Suprapubic skin (tissue), 4 donors: ENCODE measurements at places on chromosomes 6 and 20.
A peak's percentile ranks its signal among the peaks of the same experiment; 100 is the strongest.

DNA sequence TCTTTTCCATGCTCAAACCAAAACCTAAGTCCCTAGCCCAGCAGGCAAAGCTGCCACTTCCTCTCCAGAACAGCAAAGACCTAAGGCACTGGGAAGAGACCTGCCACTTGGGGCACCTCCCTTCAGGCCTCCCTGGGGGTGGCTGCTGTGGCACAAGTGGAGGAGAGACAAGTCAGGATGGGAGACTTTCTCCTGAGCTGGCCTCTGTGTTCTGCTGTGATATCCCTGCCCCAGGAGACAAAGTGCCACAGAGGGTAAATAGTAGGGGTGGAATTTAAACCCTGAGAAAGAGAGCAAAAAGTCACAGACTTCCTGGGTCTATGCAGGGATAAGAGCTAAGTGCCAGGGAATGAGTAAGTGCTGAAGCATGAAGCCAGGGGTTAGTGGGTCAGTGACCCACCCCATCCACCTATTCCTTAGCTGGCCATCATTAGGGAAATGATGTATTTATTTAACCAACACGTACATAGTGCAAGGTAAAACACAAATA lies 84.2 kb downstream of the MRPL14 start:
- no peak overlapping the region for H3K27ac ChIP-seq
- H3K36me3 ChIP-seq, result no peaks in the 10 kb centered on the region
- peak; percentile 52 for DNase-seq
- no peaks in the 10 kb centered on the region for H3K27me3 ChIP-seq
- no peak overlapping the region for H3K4me3 ChIP-seq

DNA sequence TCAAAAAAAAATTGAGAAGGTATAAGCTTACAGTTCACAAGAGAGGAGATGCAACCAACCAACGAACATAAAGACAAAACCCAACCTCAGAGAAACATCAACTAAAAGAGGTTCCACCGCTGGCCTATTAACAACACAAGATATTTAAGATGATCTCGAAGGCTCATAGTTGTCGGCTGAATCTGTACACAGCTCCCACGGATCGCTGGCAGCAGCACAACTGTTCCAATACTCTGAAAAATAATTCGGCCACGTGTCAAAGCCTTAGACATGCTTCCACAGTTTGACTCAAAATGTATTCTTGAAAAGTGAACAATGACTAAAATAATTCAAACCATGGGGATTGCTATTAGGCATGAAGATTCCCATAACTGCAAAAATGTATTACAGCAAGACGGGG lies 13.7 kb downstream of the EXOC2 start:
- DNase-seq, result no peak
- H3K4me3 ChIP-seq, result no peak overlapping the region
- no peaks in the 10 kb centered on the region for H3K27me3 ChIP-seq
- peaks cover 5% of the 10 kb centered on the region for H3K4me1 ChIP-seq
- H3K36me3 ChIP-seq, result no peaks in the 10 kb centered on the region

DNA sequence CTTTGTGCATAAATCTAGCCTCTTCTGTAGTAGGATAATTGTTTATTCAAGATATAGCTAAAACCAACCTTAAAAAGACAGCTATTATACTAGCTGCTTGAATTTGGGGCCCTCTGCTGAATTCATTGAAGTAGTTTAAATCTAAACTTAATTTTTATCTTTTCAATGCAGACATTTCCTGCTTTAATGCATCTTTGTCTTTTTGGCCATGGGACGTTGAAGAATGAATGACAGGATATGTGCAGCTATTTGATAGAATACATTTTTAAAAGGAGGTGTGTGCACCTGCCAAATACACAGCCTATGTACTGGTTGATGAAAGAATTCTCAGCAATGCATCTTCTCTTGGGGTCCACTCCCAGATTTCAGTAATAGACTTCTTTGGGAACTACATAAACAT lies 524.9 kb downstream of the PHF3 start:
- no peak overlapping the region for H3K27ac ChIP-seq
- H3K36me3 ChIP-seq, result no peaks in the 10 kb centered on the region
- no peak overlapping the region for H3K4me3 ChIP-seq
- no peaks in the 10 kb centered on the region for H3K27me3 ChIP-seq
- no peak for DNase-seq

DNA sequence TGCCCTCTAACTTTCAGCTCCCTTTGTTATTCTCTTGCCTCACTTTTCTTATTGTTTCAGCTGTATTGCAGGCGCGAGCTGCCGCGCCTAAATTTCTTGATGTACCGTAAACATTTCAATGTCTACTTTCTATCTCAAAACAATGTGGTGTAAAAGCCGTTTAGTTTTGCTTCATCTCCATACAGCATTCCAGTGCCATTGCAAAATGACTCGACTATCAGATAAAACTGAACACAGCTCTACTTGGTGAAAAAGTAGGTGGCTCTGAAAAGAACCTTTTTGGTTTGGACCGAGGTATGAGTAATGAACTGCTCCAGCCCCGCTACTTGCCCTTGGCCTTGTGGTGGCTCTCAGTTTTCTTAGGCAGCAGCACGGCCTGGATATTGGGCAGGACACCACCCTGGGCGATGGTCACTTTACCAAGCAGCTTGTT lies 74.6 kb downstream of the OR2B2 start:
- H3K27me3 ChIP-seq, result no peaks in the 10 kb centered on the region
- no peak for DNase-seq
- H3K36me3 ChIP-seq, result no peaks in the 10 kb centered on the region
- peaks cover 36% of the 10 kb centered on the region for H3K4me1 ChIP-seq
- H3K4me3 ChIP-seq, result peak overlapping the region; percentile 76
- H3K27ac ChIP-seq, result peak overlapping the region; percentile 94

- H3K27ac ChIP-seq, result no peak overlapping the region
- no peaks in the 10 kb centered on the region for H3K27me3 ChIP-seq
- no peak overlapping the region for H3K4me3 ChIP-seq
- no peaks in the 10 kb centered on the region for H3K36me3 ChIP-seq
Observed at GRCh38 chr6:133394630-133395029, 153.5 kb downstream of the EYA4 start.

- H3K27me3 ChIP-seq, result no peaks in the 10 kb centered on the region
Observed at GRCh38 chr6:9943986-9944385, 470.9 kb downstream of the TFAP2A start.

DNA sequence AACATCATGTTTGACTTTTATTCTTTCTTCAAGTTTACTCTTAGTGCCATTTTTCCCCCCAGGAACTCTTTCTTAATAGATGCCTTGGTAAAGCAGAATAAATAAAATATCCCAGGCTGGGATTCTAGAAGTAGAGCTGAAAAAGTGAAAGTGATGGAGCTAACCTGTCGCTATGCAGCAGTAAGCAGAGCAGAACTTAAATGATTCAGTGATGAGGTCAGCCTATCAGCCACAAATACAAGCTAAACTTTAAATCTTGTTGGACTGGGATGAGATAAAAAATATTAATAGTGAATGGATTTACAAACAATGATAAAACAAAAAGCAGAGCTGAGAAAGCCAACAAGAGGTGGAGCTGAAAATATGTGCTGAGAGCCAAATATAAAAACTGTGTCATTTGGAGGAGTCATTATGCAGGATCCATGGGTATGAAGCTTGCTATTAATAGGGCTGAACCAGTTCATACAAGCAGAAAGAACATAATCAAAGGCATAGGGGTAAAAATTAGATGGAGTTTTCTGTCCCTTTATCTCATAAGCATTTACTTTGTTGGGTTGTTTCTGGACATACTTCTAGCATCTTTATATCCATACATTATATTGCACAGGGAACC lies 877.8 kb downstream of the EPHA7 start:
- H3K36me3 ChIP-seq, result no peaks in the 10 kb centered on the region
- no peaks in the 10 kb centered on the region for H3K4me1 ChIP-seq
- no peaks in the 10 kb centered on the region for H3K27me3 ChIP-seq
- H3K27ac ChIP-seq, result no peak overlapping the region
- H3K4me3 ChIP-seq, result no peak overlapping the region
- no peak for DNase-seq

DNA sequence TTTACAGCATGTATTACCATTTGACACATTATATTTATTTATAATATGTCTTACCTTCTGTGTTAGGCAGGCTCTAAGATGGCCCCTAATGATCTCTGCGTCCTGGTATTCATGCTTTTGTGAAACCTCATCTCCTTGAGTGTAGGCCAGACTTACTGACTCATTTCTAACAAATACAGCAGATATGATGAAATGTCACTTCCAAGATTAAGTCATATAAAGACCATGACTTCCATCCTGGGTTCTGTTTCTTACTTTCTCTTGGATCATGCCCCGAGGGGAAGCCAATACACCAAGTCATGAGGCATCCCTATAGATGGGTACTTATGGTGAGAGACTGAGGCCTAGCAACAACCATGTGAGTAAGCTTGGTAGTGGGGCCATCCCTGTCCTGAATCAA lies 30.2 kb downstream of the ZHX3 start:
- no peaks in the 10 kb centered on the region for H3K27me3 ChIP-seq
- H3K27ac ChIP-seq, result no peak overlapping the region
- no peak overlapping the region for H3K4me3 ChIP-seq
- no peak for DNase-seq
- H3K36me3 ChIP-seq, result no peaks in the 10 kb centered on the region

DNA sequence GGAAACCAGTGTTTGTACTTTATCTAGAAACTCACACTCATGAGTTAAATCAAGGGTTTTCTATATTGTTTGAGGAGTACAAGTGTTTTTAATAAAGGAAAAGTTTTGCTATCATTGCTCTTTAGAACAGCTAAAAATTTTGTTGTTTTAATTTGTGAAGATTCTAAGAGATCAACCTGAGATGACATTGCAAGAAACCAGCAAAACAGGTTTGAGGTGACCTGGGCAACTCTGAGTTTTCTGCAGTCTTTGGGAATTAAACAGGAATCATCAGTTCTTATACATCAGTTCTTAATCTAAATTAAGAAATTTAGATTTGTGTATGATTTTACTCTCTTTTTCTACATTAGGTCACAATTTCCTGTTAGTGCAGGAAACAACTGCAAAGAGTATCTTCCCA lies 114.5 kb downstream of the JAG1 start:
- H3K36me3 ChIP-seq, result no peaks in the 10 kb centered on the region
- no peak overlapping the region for H3K4me3 ChIP-seq
- H3K4me1 ChIP-seq, result peaks cover 26% of the 10 kb centered on the region
- no peaks in the 10 kb centered on the region for H3K27me3 ChIP-seq
- no peak overlapping the region for H3K27ac ChIP-seq

GRCh38 chr20:8183526-8183925 lies 51.5 kb downstream of the PLCB1 start:
- no peak overlapping the region for H3K27ac ChIP-seq
- DNase-seq, result no peak
- H3K4me1 ChIP-seq, result no peaks in the 10 kb centered on the region
- no peaks in the 10 kb centered on the region for H3K36me3 ChIP-seq
- no peak overlapping the region for H3K4me3 ChIP-seq

DNA sequence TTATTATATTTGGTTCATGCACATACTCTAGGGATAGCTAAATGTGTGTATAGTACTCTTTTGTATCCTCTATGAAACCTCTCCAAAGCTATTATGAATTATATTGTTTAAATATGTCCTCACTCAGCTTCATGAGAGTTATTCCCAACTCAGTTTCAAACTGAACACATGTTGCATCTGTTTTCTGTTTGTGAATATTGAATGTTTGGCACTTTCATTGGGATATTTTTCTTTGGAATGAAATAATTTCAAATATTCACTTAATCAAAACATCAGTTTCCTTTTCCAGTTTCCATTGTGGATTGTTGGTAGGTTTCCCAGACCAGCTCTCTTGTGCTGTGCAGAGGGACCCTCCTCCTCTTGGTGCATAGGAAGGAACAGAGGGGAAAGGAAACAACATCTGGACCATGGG lies 46.6 kb downstream of the HDAC2 start:
- no peak overlapping the region for H3K27ac ChIP-seq
- H3K36me3 ChIP-seq, result no peaks in the 10 kb centered on the region
- H3K4me3 ChIP-seq, result no peak overlapping the region
- DNase-seq, result no peak

DNA sequence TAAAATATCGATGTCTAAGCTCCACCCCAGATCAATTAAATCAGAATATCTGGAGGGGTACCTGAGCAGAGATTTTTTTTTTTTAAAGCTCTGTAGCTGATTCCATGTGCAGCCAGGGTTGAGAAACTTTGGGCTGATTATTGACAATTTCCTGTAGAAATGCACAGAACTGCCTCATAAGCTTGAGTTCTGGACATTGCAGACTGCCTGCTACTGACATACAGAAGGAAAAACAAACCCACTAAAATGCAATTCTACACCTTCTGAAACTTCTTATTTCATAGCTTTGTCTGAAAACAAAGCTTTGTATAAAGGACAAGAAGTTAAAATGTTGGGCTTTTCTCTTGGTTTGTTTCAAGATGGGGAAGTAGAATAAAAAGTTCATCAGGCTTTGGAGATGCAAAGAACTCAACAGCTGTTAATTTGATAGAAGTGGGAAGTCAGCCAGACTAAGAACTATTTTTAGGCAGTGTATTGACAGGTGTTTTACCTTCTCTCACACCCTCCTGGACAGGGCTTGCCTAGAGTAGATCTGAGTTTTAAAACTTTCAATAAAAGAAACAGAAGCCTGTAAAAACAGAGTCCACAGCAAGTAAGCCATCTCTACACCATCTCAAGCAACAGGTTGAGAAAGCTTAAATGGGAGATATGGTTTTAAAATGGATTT lies 147.7 kb downstream of the KCNQ5 start:
- no peak overlapping the region for H3K27ac ChIP-seq
- no peaks in the 10 kb centered on the region for H3K27me3 ChIP-seq
- no peak overlapping the region for H3K4me3 ChIP-seq
